ENCODE measurements at places on chromosomes 7 and 10.
A peak's percentile ranks its signal among the peaks of the same experiment; 100 is the strongest.

DNA sequence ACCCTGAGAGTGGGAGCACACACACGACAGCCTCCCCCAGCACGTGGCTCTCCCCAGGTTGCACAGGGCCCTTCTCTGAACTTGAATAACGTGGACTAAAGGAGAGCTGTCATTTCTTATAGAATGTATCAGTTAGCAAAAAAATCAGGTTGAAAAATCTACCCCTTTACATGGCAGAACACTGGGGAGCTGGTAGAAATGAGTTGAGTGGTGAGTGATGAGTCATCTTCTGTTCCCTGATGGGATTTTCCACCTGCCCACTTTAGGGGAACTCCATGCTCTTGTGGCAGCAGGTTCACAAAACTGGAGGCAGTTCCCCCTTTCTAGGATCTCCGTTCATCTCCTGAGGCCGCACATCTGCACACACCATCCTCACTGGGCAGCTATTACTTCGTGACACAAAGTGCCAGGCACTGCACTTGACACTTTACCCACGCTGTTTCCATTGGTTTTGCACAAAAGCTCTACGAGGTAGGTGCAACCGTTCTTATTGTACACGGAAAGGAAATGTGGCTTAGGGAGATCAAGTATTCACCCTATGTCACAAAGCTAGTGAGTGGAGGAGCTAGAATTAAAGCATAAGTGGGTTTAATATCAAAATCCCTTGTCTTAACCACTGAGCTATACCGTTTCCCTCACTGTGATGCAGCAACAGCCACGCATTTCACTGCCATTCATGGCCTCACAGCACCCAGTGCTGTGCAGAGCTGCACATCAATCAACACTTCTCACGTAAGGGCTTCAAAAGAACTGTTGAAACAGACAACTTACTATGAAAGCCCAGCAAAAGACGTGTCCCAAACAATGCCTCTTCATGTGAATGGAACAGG, 80.2 kb downstream of the RNF216 start:
- DNase-seq = no peak

DNA sequence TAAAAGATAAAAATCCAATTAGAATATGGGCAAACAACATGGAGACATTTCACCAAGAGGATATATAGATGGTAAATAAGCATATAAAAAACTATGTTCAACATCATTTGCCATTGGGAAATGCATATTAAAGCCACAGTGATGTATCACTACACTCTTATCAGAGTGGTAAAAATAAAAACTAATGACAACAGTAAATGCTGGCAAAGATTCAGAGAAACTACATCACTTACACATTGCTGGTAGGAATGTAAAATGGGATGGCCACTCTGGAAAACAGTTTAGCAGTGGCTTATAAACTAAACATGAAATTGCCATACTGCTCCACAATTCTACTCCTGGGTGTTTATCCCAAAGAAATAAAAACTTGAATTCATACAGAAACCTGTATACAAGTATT, 59.2 kb downstream of the CROT start:
- DNase-seq = no peak

- DNase-seq = no peak
Observed at GRCh38 chr7:17408245-17408903, 109.9 kb downstream of the AHR start.

DNA sequence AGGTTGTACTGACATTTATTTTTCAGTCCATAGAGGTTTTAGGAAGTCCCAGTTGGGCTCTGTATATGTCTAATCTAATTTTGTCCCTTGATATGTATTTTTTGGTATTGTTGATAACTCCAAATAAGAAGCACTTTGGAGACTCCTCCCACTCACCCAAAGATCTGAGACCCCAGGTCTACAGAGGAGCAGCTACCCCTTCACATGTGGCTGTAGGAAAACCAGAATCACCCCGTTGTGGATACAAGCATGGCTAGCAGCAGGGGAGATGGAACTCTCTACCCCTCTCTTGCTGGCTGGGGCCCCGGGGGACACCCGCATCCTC, 9.4 kb downstream of the HHEX start:
- DNase-seq = no peak

- no peak for DNase-seq
Observed at GRCh38 chr10:29926693-29927048, 132.7 kb downstream of the JCAD start.

DNA sequence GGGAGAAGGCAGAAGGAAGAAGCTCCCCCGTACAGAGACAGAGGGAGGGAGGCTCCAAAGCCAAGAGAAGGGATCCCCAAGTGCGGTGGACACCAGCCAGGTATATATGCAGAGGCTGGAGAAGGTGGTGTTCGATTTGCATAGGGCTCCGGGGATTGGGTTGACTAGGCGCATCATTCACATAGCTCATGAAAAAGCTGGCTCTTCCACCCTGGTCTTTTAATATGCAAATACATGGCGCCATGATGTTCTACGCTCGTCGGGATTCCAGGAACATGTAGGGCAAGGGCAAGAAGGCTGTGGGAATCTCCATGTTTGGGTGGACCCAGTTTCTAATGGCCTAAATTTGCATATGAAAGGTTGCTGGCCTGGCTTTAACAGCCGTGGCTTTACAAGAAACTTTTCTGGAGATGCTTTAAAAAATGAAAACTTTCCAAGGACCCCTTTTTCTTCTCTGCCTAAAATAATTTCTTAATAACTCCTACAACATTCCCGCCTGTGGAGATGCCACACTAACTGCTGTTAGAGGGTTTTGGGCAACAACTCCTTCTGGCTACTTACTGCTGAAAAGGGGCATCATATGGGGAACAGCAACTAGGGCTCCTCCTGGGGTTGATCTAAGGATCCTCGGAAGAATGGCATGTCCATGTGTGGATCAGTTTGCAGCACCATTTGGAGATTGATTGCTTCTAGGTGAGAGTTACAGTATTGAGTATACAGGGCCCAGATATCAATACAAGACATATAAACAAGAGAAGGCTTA, 28.3 kb downstream of the C1GALT1 start:
- DNase-seq = no peak

DNA sequence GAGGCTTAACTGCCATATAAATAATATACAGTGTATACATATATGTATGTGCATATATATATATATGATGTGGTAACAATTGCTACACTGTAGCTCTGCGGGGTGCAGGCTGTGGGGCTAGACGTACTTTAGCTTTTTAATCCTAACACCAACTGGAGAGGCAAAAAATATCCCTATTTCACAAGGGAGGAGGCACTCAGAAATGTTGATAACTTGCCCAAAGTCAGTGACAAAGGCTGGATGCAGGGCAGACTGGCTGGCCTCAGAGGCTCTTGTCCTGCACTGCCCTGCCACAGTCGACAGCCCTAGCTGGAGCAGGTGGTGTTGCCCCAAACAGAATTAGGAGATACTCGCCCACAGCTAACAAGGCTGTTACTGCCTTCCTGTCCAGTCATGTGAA, 1.5 kb upstream of the RELN start:
- DNase-seq = no peak

GRCh38 chr7:155963356-155963755, 151.1 kb upstream of the SHH start:
- no peak for DNase-seq

GRCh38 chr7:17822547-17823173, 117.6 kb downstream of the SNX13 start:
- DNase-seq = no peak

DNA sequence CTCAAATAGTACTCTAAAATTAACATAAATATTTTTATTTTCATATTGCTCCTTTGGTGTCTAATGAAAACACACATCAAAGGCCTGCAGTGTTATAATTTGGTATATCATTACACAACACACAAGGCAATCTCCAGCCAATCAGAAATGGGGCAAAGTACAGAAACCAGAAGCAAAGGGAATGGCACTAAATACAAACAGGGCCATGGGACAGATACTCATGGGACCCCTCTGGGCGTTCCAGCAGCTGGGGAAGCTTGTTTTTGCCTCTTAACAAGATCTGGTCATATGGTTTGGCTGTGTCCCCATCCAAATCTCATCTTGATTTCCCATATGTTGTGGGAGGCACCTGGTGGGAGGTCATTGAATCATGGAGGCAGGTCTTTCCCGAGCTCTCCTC, 551.8 kb upstream of the NRP1 start:
- DNase-seq = no peak

DNA sequence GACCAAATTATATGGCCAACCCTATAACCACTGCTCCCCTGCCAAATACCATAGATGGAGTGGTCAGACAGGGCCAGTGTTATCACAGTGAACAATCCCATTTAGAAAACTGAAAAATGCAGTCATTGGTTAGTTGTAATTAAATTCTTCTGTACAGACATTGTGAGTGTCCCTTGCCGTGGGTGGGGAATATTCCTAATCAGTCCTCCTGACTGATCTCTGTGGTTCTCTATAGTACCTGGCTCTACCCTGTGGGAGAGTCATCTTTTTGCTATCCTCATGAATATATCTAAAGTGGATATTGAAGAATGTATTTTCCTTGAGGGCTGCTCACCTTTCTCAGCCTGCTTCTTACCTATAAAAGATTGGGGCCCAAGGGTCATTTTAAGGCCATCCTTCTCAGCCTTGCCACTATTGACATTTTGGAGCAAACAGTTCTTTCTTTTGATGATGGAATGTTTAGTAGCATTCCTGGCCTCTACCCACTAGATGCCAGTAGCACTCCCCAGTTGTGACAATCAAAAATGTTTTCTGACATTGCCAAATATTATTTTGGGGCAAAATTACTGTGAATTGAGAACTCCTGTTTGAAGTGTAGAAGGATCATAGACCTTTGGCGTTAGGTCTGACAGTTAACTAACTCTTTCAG, 110.2 kb downstream of the MAPK8 start:
- DNase-seq = no peak

DNA sequence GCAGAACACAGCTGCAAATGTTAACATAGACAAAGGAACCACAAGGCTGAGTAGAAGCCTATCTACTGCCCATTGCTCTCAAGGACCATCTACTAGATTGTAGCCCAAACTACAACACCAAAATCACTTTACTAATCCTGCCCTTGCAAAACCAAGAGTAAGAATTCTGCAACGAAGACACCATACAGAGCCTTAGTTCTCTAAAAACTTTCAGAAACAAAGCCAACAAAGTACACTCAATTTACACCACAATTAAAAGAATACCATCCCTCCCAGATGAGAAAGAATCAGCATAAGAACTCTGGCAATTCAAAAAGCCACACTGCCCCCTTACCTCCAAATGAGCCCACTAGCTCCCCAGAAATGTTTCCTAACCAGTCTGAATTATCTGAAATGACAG, 294.3 kb downstream of the CTNNA3 start:
- no peak for DNase-seq

- no peak for DNase-seq
Observed at GRCh38 chr7:131455001-131455400, 101.4 kb downstream of the PODXL start.

GRCh38 chr10:1036341-1036791, 10.7 kb upstream of the IDI2 start:
- DNase-seq = no peak

- no peak for DNase-seq
Observed at GRCh38 chr7:18978108-18978495, 139.3 kb downstream of the TWIST1 start.

GRCh38 chr10:71974489-71975021, 10.4 kb downstream of the CHST3 start:
- no peak for DNase-seq

- DNase-seq = no peak
Observed at GRCh38 chr10:104077247-104077646, 8.4 kb downstream of the COL17A1 start.

- DNase-seq = no peak
Observed at GRCh38 chr10:115662422-115662821, 569.3 kb downstream of the ATRNL1 start.

- DNase-seq = no peak
Observed at GRCh38 chr10:133135116-133135465, 24.9 kb upstream of the KNDC1 start.

GRCh38 chr7:128841171-128841690, 11.0 kb downstream of the FLNC start:
- DNase-seq = no peak

DNA sequence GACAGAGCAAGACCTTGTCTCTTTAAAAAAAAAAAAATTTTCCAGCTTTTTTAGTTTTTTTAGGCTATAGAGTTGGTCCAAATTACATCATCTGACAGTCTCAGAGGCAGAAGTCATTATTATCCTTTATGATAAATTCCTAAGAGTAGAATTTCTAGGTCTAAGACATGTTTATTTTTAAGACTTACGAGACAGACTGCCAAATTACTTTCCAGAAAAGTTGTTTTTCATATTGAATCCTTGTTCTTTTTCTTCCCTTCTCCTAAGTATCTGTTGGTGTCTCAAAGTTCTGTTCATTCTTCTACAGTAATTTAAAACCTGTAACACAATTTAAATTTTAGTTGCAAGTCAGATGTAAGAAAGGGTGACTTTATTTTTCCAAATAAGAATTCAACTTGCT, 421.4 kb downstream of the GALNT17 start:
- DNase-seq = no peak

GRCh38 chr10:17348501-17349349, 105.7 kb downstream of the ST8SIA6 start:
- no peak for DNase-seq

- DNase-seq = peak; percentile 27
Observed at GRCh38 chr7:142669074-142669654, 80.1 kb upstream of the PRSS1 start.

DNA sequence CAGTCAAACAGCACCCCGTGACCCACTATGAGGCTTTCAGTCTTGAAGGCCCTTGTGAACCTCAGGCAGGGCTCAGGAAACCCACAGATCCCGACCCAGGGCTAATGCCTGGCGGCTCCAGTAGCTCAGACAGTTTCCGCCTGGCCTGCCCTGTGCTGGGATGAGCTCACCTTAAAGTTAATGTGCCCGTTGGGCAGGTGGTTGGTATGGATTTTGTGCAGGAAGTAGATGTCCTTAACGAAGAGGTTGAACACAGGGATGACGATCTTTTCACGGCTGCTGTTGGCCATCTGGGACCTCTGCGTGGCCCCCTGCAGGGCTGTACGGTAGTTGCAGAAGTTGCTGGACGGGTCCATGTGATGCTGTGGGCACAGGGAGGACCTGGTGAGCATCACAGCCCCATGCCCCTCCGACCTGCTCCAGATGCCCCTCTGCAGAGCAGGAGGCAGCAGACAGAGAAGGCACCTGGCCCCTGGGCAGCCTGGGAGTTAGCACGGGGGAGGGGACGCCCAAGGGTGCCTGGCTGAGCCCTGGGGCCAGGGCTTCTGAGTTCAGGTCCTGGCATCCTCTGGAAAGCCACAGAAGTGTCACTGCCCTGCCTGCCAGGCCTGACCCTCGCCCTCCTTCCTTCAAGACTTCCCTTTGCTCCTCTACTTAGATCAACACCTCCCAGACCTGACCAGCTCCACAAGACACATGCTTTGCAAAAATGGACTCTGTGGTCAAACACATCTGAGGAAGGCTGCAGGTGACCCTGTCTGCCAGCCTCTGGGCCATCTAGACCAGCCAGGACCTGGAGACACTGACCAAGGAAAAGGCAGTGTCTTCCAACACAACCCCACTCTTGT, 59.8 kb downstream of the CSGALNACT2 start:
- peak; percentile 36 for DNase-seq

- peak; percentile 77 for DNase-seq
Observed at GRCh38 chr7:30363778-30364563, 79.6 kb downstream of the ZNRF2 start.

DNA sequence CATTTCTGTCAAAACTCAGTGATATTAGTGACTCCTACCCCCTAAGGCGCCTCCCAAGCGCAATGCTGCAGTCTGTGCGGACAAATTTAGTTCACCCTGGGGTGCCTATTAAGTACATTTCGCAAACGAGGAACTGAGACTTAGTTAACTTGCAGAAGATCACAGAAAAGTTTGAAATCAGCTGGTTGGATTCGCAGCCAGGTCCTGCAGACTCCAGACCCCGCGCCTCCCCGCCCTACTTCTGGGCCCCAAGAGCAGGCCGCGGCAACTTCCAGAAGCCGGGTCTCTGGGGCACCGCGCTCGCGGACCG, 588 bp downstream of the CYREN start:
- no peak for DNase-seq

GRCh38 chr7:103533761-103534160, 87.8 kb upstream of the SLC26A5 start:
- no peak for DNase-seq
